CD4-positive, alpha-beta T cell treated with Interleukin-10 for 1 hour (primary cell): ENCODE measurements at places on chromosomes 2 and 18.
A peak's percentile ranks its signal among the peaks of the same experiment; 100 is the strongest.

DNA sequence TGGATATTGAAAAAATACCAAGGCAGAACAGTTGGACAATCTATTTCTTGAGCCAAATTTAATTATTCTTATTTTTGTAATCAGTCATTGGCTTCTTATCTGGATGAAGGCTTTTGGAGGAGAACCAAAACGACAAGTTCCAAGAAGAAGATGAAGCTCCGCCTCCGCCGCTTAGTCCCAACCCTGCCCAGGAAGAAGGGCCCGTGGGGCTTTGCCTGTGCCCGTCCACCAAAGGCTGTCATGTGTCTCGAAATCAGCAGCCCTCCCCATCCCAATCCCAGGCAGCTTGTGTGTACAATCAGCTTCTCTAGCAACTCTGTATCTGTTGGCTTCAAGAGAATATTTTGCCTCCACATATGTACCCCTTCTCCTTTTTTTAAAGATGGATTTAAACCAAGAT, 24.6 kb downstream of the PTRHD1 start:
- DNase-seq: no peak

DNA sequence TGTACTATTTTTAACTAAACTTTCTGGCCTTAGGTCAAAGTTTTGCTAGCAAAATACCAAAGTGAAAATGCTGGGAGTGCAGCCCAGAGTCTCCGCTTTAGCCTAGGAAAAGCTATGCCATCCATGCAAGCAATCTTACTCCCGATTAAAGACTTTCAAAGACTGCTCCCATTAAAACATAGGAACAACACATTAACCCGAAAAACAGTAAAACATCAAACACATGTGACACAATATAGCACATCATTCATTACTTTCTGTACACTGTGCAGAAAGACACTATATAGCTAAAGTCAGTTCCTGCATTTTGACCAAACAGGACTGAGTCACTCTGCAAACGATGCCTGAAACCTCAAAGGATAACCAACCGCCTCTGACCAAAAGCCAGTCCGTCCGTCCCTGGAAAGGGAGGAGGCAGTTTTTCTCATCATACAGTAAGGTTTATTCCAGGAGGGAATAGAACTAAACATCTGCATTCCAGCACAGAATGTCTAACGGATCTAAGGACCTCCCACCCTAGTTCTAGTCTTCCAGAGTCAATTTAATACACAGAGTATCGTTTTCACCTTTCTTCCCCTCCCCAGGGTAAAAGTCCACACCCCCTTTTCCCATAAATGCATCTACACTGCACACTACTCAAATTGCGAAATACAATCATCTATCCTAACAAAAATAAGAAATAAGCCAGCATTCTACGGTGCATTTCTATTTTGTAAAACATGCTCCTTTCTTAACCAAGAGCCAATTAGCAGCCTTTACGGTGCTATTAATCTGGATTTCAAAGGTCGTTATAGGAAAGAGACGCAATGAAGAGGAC, 1.7 kb downstream of the ROCK2 start:
- DNase-seq: no peak

- DNase-seq: no peak
These were observed 48.6 kb upstream of the GPR17 start for GRCh38 chr2:127597046-127597983.

DNA sequence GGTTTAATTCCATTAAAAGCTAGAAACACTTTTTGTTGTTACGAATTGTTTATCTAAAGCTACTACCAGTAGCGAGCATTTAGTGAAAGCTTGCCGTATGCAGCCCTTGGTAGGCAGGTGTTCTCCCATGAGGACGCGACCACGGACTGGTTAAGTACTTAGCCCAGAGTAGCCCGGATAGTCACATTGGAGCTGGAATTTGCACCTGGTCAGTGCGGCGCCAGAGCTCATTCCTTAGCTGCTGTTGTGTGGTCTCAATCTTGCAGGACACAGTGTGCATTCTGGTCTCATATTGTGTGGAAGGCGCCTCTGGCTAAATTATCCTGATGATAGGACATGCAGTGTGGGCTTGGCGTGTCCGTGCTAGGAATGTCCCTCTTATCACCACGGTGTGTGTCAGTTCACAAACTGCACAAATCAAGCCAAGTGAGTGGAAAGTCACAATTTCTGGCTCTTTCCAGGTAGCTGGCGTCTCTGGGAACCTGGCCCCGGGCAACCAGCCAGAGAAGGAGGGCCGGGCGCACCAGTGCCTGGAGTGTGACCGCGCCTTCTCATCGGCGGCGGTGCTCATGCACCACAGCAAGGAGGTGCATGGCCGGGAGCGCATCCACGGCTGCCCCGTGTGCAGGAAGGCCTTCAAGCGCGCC, 133.3 kb downstream of the ZNF236 start:
- DNase-seq: no peak

DNA sequence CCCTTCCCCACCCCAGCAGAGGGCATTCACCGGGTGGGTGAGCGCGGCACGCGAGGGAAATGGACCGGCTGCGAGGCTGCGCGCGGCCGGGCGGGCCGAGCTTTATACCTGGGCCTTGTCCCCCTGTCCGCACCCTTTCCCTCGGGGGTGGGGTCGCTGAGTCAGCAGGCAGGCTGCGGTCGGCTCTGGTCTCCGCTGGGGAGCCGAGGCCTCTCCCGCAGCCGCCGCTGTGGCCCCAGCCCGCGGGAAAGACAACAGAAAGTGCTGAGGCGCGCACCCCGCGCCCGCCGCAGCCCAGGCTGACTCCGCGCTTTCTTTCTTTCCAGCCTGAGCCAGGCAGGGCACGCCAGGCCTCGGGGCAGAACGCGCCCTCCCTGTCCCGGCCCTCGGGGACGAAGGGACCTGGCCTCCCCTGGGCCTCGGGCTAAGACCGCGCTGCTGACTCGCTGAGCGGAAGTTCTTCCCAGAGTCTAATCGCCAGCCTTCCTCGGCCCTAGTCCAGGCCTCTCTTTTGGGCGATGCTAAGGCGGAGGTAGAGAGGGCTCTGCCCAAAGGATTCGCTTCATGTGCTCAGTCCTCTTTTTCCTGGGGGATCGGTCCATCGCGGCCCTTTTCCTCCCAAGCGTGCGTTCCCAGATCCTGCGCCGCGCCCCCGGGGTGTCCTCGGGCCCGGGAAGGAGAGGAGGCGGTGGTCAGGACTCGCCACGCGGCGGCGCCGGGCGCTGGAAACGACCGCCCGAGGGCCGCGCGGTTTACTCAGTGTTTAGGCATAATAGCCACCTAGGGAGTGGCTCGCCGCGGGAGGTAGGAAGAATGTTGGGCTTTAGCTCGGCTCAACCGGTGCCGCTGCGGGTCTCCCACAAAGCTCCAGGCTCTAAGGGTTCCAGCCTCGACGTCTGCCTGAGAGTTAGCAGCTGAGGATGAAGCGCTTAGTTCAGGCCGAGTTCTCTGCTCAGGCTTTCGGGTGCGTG, at the start of gene CRYBA2:
CRYBA2 (minus strand) TSS at position 78 of the 971 bp plus-strand sequence. CDS start 246 bp downstream, outside the sequence.
- no peak for DNase-seq

DNA sequence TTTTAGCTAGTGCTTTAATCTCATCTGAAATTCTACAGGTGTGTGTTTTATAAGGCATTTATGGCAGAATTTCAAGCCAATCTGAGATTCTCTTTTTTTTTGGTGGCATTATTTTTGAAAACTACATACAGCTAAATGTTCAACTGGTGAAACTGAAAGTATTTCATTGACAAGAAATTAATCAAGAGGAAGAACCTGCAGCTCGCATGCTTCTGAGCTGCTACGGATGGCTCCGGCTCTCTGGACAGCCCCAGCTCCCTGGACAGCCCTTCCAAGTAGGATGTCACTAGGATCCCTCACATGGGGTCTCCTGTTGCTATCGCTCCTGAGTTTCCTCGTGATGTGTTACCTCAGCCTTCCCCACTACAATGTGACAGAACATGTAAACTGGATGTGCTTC, 46.4 kb downstream of the AAK1 start:
- no peak for DNase-seq

DNA sequence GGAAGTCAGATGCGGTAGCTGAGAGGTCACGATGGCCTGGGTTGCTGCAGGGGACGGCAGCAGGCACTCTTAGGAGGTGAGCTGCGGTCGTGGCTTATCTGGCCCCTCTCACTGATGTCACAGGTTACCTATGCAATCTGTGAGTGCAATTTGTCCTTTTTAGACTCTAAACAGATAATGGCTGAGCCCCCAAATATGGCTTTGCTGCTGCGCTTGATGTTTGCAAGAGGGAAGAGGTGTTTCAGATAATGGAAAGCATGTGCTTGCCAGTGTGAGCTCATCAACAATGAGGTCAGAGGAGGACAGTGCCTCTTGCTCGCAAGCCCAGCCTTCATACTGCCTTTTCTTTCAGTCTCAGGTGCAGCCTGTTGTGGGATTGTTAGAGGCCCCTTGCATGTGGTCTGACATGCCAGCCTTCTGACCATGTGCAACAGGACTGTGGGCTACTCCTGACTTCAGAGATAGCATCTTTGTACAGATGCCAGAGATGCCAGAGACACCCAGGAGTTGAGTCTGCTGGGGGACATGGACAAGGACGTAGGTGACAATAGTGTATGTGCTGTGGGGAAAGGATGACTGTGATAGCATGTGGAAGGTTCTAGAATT, 151.3 kb downstream of the TANC1 start:
- no peak for DNase-seq

- DNase-seq: no peak
These were observed 175.0 kb upstream of the HNRNPA3 start for GRCh38 chr2:177037569-177037968.

GRCh38 chr2:223725494-223725893, 111.9 kb downstream of the AP1S3 start:
- DNase-seq: no peak

DNA sequence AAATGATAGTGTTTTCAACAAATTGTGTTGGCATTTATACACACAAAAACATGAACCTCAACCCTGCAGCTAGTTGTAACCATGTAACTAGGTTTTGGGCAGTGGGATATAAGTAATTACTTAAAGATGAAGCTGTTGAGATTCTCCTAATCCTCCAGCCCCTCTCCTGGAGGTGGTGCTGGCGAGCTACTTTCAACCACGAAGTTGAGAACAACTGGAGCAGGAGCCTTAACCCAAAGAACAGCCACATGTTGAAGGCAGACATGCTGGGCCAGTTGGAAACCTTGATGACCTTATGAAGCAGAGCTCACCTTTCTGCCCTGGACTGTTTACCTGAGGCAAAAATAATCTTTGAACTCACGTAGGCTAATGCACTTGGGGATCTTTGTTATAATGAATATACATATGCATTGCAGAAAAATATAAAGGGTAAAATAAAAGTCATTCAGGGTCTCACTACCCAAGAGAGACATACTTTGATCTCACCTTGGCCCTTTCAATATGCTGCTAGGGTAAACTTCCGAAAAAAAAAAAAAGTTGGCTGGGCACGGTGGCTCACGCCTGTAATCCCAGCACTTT, 89.6 kb upstream of the NPAS2 start:
- peak; percentile 25 for DNase-seq

DNA sequence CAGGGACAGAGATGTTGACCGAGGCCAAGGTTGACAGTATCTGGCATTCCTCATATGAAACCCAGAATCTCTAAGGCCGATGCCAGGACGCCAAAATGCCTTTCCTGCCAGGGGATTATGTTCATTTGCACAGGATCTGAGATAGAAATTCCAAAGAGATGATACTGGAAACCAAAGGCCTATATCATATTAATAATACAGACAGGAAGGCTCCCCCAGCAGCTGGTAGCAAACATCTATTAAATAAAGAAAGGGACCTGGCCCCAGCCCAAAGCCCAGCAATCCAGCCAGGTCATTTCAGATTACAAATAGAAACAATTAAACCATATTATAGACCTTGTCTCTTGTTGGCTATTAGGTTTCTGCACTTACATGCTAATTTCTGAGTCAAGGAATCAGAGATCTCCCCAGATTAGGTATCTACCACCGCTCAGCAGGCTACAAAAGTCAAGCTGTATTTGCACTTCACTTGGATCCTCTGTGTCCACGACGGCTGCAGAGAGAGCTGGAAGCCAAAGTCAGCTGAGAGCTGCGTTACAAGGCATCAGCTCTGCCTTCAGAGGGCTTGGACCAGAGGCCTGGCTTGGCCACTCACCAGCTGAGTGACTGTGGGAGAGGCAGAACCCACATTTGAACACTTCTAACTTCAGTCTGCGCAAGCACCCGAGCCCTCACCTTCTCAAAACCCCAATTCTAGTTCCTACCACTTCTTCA, 269.3 kb upstream of the SIX2 start:
- no peak for DNase-seq

DNA sequence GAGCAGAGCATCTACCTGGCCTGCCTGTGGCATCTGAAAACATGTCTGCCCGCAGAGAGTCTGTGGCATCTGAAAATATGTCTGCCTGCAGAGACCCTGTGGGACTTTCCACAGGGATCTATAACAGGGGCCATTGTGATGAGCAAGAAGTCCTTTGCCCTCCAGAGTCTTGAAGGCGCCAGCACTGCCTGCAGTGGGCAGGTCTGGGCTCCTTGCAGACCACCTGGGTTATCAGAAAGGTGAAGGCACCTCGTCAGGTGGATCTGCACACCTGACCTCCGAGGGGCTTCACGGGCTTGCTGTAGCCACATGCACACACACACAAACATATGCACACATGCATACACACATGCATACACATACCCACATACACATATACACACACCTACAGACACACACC, 189.5 kb upstream of the HDAC4 start:
- DNase-seq: no peak

- DNase-seq: no peak
These were observed 19.5 kb upstream of the PUM2 start for GRCh38 chr2:20370191-20370590.

GRCh38 chr2:239355139-239355538, 45.7 kb downstream of the HDAC4 start:
- DNase-seq: no peak

- DNase-seq: no peak
These were observed 15.2 kb downstream of the SAP130 start for GRCh38 chr2:128012698-128013097.

DNA sequence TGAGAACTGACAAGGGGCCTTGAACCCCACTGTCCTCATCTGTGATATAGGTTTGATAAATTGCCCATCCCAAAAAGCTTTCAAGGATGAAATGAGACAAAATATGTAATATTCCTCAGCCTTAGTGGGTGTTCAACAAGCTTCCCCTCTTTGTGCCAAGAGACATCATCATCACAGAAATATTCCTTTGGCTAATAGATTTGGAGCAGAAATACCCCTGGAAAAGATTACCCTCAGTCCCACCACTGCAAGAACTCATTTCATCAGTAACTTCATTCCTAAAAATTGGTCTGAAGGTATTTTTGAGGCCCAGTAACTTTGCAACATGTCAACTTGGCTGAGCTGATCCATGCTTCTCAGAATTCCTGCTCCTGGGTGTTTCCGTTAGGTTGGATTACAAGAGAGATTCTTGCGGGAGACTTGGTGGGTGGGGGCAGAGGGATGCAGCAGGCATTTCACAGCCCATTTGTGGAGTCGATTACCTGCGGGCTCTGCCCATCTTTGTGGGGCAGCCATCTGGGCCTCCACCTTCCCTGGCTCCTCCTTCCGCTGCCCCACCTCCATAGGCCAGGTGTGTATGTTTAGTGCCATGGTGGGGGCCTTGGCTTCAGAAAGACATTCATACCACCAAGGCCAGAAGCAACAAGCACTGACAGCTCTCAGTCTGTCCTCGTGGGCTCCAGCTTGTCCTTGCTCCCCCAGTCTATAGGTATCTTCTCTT, 263.9 kb downstream of the GLI2 start:
- DNase-seq: no peak

- no peak for DNase-seq
These were observed 57.3 kb upstream of the FAM117B start for GRCh38 chr2:202577250-202578183.
